ENCODE measurements at places on chromosomes 1 and 21.

GRCh38 chr21:29148530-29148929, 18.1 kb downstream of the MAP3K7CL start:
- DNase-seq: no peak

- no peak for DNase-seq
Measured at GRCh38 chr1:247360991-247361731, 29.5 kb upstream of the ZNF496 start.

DNA sequence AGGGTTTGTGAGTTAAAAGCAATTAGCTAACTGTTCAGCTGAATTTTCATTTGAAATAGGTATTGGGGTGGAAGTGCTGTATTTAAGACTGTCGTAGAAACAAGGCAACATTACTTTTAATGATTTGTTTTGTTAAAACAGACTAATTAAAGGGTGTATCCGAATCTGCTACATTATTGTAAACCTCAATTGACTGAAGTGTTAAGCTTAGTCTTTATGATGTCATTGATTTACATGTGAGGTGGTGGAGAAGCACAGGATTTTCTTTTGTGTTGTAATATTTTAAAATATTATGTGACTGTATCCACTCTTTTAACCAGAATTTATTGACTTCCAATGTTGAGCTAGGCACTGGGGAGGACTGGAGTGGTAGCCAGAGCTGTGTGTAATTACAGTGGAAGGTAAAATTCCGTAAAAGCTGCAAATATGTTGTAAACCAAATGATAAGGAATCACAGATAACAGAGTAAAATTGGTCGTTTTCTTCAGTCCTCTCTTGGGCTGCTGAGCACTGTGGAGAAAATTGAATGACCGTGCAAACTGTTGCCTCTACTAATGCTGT, 1.6 kb downstream of the HOOK1 start:
- DNase-seq: no peak

DNA sequence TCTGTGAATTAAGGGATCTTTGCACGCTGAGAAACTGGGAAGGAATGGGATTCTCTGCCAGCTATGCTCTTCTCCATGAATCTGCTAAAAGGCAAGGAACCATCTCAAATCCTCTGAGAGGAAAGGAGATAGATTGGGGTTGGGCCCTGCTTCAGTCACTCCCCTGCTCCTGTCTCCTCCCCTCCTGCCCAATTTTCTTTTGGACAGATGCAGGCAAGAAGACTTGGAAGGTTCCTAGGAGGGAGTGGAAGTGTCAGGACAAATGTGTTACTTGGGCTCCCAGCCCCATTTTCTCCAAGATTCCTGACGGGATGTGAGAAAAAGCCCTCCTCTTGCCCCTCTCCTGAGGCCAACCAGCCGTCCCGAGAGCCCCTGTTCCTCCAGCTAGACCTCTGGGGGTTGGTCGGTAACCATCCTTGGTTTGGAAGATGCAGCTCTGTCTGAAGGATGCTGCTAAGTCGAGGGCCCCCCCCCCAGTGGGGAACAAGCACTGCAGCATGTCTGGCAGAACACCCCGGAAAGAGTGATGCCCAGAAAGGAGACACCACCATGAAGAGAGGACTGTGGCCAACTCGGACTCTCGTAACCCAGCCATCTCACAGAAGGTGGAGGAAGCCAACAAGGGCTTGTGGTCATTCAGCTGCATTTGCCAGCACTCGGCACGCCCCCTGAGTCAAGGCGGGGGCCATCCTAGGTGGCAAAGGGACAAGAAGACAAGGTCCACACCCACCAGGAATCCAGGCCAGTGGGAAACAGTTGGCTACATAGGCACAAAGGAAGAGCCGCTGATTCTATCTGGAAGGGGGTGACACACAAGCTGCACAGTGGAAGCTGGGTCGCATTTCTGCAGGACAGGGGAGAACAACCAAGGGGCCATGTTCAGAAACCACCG, 43.7 kb downstream of the CDK18 start:
- DNase-seq: no peak
